Smooth muscle cell of the brain vasculature (primary cell): ENCODE measurements at places on chromosomes 7 and 10.
A peak's percentile ranks its signal among the peaks of the same experiment; 100 is the strongest.

DNA sequence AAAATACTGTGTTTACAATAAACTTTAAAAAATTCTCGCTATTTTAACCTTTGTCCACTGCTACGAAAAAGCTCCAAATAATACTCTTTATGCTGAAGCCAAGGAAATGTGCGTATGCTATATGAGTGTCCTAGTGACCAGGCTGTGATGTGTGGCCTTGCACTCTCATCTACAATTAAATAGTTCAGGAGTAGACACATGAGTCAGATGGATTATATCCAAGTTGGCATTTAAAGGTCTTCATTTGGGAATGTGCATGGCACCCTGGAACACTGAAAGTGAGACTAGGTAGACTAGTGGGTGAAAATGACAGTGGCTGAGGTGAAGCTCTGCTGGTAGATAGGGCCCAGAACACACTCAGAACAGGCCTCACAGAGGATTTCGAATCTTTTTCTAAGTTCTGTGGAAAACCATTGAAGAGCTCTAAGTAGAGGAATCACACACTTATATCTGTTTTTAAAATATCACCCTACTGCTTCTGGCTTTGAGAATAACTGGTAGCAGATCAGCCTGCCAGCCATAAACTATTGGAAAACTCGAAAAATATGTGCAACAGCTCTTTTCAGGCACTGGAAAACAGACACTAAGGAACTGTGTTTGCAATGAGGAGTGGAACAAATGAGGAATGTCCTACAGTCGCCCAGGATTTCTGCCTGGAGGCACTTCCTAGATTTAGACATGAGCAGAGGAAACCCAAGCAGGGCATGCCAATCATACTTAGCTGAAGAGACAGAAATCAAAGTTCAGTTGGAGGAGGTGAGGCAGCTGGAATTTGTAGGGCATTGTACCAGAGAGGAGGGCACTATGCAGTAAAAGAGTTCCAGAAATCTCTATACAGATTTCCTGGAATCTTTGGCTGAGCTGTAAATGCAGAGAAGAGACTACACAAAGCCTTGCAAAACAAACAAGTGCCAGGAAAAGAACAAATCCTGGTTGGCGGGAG is 603.8 kb upstream of the LRRTM3 start:
- no peak for DNase-seq

- no peak for DNase-seq
Observed at GRCh38 chr7:126723966-126724544, 528.7 kb downstream of the GRM8 start.

GRCh38 chr7:130831817-130832481 is 97.9 kb upstream of the KLF14 start:
- no peak for DNase-seq

DNA sequence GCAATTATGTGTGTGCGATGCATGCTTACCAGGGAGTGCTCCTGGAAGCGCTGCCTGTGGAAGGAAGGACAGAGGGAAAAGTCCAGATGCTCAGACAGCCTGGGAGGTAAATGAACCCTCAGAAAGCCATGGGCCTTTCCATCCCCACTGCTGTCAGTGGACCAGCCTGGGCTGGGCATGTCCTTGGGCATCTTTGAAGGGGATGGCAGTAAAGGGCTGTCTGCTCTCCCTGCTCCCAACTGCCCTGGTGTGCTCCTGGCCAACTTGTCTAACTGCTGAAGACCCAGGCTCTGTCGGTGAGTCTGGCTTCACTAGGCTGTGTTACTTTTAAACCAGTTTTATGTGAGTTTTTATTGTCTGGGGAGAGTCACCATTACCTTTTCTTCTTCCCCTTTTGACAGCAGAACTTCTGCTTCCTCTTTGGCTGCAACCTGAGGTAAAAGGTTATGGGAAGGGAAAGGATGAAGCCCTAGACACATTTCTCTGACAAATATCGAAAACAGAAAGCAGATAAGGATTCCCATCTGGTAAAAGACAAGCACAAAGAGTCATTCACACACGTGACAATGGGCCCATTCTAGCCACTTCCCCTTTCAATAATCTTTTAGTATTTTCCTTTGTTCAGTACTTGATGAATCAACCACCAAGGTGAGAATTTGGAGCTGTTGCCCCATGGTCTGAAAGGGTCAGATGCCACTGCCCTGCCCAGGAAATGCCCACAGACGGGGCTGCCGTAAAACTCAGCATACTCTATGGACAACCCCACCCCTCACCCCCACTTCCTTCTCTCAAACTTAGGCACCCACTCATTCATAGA is 27.6 kb upstream of the PIK3AP1 start:
- no peak for DNase-seq

DNA sequence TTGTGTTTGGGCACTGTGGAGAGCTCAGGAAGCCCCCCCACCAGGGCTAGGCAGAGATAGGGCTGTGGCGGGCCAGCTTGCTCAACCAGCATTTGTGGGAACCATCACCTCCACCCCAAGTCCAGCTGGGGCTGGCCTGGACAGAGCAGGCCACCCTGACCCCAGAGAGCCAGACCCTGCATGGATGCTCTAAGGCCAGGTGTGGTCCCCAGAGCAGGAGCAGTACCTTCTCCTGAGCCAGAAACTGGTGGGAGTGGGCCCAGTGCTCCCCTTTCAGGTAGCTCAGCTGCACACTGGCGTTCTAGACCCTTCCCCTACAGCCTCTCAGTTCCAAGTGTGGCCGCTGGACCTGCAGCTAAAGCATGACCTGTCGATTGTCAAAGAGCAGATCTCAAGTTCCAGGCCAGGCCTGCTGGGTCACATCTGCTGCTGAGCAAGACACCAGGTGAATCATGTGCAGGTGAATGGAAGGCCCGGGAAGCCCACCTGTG is 57.2 kb downstream of the RASGEF1A start:
- DNase-seq = no peak

GRCh38 chr7:20064974-20065862 is 152.0 kb downstream of the MACC1 start:
- peak; percentile 21 for DNase-seq

DNA sequence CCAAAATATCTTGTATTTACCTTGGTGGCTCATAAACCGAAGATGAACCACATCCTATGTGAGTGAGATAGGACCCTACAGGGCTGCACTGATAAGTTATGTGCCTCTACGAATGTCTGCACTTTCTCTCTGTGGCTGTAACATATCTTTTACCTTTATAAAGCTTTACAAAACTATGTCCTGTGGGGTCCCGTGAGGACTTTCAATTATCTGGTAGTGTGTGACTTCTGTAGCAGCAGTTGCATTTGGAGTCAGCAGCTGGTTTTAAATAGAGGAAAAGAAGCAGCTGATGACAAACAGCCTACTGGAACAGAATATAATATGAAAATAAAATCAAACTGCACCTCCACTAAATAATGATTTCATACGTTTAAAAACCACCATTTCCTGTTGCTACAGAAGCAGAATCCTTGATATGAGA is 222.4 kb upstream of the GNAI1 start:
- DNase-seq = no peak

- DNase-seq = no peak
Observed at GRCh38 chr10:44245601-44245938, 139.3 kb downstream of the CXCL12 start.

DNA sequence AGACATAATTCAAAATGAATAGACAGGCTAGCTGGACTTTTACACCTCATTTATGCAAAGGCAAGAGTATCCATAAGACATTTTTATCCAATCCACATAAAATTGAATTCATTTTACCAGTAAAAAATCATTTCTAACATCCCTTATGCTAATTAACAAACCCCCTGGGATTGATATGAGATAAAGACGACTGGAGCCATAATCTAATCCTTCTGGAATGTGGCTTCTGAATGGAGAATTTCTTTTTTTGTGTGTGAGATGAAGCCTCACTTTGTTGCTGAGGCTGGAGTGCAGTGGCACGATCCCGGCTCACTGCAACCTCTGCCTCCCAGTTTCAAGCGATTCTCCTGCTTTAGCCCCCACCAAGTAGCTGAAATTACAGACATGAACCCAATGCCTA is 90.4 kb downstream of the AKR1D1 start:
- no peak for DNase-seq

DNA sequence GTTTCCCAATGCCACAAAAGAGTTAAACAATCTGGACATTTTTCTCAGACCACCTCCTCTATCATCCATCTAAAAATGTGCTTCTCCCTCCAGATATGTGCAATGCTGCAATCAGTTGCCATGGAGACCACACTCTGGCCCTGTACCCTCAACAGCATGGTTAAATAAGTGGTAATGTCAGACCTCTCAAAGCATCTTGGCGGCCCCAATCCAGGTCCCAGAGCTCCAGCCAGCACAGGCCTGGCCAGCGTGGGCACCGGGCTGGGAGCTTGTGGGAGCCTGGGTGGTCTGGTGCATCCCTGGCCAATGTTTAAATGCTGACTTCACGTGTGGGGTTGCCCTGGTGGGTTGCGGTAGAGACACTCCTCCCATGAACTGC is 362.9 kb upstream of the ZNF32 start:
- no peak for DNase-seq

DNA sequence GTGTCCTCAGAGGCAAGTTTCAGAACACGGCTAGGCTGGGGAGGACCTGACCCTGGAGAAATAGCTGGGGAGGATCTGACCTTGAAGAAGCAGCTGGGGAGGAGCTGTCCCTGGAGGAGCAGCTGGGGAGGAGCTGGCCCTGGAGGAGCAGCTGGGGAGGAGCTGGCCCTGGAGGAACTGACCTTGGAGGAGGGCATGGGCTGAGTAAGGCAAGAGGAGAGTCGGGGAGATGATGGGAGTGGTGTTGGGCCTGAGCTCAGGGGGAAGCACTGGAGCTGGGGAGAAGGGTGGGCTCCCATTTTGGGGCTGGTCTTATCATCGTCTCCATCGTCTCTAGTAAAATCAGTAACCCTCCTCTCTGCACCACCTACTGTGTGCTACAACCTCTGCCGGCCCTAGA is 179.8 kb upstream of the SHH start:
- no peak for DNase-seq

- no peak for DNase-seq
Observed at GRCh38 chr10:11493646-11494045, 117.8 kb downstream of the USP6NL start.

GRCh38 chr10:34292194-34292565 is 522.9 kb downstream of the PARD3 start:
- no peak for DNase-seq

- DNase-seq = no peak
Observed at GRCh38 chr10:2478656-2479055, 588.7 kb upstream of the PFKP start.

DNA sequence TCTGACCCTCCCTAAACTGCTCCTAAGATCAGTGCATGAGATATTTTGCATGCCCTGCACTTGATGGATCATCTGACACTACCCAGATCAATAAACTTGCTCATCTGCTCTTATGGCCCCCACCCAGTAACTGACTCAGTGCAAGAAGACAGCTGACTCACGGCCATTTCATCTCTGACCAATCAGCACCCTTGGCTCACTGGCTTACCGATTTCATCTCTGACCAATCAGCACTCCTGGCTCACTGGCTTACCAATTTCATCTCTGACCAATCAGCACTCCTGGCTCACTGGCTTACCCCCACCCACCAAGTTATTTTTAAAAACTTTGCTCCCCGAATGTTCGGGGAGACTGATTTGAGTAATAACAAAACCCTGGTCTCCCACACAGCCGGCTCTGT is 37.2 kb upstream of the OPTN start:
- DNase-seq = no peak

GRCh38 chr10:115167751-115168150 is 74.6 kb downstream of the ATRNL1 start:
- no peak for DNase-seq

GRCh38 chr7:10677668-10678232 is 295.9 kb upstream of the PHF14 start:
- DNase-seq = no peak

- no peak for DNase-seq
Observed at GRCh38 chr7:90715067-90715466, 118.9 kb downstream of the CDK14 start.

DNA sequence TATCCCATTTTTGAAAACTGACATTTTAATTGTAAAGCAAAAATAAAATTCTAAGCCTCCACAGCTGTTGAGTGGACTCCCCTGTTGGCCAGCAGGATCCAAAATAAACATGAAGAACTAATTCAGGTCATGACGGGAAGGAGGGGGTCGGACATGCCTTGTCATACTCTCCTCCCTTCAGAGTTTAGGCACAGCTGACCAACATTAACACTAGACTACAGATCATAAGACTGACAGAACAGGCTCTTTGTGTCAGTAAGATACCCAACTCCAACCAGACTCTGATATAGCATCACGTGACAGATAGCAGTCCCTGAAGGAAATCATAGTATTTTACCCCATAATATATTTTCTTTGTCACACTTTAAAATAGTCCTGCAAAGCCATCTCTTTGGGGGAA is 20.9 kb upstream of the ZNF12 start:
- no peak for DNase-seq

- DNase-seq = no peak
Observed at GRCh38 chr7:130273933-130274255, 7.2 kb downstream of the CPA2 start.

- DNase-seq = no peak
Observed at GRCh38 chr7:143327903-143328302, 12.0 kb downstream of the CLCN1 start.

DNA sequence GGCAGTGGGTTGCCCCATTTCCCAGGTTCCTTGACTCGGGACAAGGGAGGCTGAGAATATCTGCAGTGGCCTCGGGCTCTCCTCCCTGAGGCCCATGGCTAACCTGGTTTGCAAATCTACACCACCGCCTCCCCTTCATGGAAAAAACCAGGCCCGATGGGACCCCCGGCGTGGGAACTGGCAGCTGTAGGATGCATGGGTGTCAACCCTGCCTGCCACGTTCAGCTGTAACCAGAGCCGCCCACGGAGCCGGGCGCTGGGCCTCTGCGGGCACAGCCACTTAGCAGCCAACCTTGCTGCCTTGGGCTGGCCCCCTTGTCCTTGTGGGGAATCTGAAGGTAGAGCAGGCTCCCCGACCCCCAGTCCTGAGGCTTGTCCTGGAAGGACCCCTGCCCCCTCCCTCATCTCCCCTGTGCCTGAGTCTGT is 1.6 kb downstream of the PWWP2B start:
- no peak for DNase-seq

- DNase-seq = no peak
Observed at GRCh38 chr10:97659589-97659988, 19.1 kb downstream of the PI4K2A start.

DNA sequence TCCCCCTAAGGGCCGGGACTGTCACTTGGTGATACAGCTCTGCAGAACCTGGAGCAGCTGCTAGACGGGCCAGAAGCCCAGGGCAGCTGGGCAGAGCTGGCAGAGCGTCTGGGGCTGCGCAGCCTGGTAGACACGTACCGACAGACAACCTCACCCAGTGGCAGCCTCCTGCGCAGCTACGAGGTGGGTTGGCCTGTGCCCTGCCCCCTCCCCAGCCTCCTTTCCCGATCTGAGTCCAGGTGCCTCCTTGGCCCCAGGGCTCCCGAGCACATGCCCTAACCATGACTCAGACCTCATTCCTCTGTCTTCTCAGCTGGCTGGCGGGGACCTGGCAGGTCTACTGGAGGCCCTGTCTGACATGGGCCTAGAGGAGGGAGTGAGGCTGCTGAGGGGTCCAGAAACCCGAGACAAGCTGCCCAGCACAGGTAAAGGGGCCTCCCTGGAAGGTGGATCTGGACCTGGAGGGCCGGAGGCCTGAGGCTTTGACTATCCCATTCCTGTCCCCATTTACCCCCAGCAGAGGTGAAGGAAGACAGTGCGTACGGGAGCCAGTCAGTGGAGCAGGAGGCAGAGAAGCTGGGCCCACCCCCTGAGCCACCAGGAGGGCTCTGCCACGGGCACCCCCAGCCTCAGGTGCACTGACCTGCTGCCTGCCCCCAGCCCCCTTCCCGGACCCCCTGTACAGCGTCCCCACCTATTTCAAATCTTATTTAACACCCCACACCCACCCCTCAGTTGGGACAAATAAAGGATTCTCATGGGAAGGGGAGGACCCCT is 6.4 kb downstream of the NFKB2 start:
- DNase-seq = no peak
